ENCODE measurements at places on chromosomes 7 and 10.

DNA sequence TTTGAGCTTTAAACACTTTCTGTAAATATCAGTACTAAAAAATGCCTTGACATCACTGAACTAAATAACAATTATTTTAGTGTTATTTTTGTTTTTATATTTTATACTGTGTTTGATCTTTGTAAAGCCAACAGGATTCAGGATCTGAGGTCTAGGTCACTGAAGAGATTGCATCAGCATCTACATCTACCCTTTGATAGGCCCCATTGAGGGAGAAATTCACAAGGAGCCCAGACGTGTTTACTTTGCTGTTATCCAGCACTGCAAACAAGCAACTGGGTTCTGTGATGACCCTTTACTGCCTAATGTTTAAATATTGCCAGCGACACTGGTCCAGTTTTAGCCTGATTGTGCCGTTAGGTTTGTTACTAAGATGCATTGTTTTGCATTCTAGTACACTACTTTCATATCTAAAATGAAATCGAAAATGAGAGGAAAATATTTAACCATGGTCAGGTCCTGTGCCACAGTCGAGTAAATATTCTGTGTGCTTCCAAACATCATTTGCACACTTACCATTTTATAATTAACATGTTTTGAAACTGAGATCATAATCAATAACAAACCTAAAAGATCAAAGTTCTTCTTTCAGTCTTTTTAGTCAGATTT lies 48.7 kb downstream of the SP8 start:
- no peak for DNase-seq

DNA sequence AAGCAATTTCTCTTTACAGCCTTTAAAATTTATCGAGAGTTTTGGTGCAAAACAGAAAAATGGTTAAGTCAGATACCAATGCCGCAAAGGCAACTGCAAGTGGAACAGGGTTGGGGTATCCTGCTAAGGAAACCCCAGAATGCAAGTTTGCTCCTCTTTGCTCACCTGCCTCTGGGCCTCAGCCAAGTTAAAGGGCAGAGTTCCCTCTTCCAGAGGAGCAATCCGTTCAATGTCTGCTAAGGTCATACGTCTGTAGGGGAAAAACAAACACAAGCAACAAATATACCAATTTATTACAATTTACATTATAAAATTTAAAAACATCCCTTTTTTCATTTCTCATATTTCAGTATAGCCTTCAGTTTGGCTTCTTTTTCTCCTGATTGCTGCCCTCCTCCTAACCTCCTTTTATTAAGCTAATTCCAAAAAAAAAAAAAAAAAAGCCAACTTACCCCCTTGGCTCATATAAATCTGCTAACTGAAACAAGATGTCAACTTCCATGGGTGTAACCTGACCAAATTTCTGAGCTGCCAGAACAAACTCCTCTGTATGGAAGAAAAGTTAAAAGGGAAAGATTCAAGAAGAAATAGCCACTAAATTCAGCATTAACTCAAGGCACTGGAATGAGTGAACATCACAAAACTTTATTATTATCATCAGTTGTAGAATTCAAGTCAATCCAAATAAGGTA lies 132.6 kb downstream of the SLC25A13 start:
- no peak for DNase-seq

- no peak for DNase-seq
Observed at GRCh38 chr10:7383442-7383841, 27.4 kb downstream of the SFMBT2 start.

DNA sequence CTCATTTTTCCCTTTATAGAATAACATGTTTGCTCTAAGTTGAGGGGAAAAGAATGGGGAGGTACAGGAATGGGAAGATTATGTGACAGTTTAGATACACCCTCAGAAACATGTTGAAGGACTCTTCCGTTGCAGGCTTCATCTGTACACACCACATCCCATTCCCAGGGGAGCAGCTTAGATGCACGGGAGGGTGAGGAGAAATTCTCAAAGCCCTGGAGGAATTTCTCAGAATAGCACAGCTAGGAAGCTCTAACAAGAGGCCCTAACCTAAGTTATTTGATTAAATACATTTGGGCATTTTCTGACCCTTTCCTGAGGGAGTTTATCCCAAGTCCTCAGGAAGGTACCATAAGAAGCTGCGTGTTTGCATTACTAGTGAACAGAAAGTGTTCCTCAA lies 660.2 kb upstream of the IGFBP3 start:
- no peak for DNase-seq

Data from T follicular helper cell (primary cell).